Stimulated activated CD8-positive, alpha-beta memory T cell treated with anti-CD3 and anti-CD28 coated beads, Interleukin-15, amount 100 ng/mL, for 4 hours (primary cell): ENCODE measurements at places on chromosomes 11 and 22.

DNA sequence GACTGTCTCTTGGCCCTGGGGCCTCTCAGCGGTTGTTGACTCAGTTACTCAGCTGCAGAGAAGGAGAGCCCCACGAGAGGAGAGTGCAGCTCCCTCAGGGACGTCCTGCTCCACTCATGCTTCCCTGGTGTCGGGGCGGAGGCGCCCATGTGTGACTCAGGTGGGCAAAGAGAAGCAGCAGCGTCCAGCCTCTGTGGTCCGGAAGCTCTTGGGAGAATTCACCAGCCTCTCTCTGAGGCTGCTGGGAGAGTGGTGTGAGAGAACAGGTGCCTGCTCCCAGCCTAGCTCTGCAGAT, 25.7 kb downstream of the GLB1L2 start:
- no peak for DNase-seq

- DNase-seq: no peak
Observed at GRCh38 chr11:78350646-78351165, 66.9 kb downstream of the GAB2 start.

GRCh38 chr22:19195796-19196731, 17.5 kb upstream of the SLC25A1 start:
- no peak for DNase-seq

- no peak for DNase-seq
Observed at GRCh38 chr11:550746-551085, 9.8 kb downstream of the LMNTD2 start.

DNA sequence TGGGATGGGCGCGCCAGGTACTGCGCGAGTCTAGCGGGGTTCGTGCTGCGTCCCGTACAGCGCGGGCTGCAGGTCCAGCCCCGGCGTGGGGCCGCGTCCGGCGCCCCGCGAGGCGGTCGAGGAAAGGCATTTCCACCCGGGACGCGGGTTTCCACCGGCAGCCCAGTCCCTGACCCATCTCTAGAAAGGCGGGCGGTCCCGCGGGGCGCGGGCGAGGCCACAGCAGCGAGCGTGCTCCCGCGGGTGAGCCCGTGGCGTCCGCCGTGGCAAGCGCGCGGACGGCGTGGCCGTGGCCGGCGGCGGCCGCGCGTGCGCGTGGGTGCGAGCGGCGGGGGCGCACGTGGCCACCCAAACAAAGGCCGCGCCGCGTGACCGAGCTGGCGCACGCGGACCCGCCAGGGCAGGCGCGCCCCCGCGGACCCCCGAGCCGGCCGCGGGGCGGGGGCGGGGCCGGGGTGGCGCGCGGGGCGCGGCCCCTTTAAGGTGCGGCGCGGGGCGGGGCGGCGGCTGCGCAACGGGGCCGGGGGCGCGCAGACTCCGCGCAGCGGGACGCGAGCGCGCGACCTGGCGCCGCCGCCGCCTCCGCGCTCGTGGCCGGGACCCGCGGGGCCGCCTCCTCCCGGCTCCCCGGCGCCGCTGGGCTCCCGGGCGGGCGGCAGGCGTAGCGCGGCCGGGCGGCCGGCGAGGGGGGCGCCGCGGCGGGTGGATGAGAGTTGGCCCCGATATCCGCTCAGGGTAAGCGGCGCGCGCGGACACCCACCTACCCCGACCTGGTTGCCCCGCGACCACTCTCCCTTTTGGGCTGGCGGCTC, 39.3 kb upstream of the CELSR1 start:
- DNase-seq: no peak
